ENCODE measurements at places on chromosomes 6 and 20. TPM values are rescaled to one million over a fixed set of nuclear protein-coding genes. Genes with fewer than 3 reads are reported as not detected.
A peak's percentile ranks its signal among the peaks of the same experiment; 100 is the strongest.

ECT2L gene
- total RNA-seq, result under 0.01 TPM

CNKSR3 gene
- 11.7 TPM for total RNA-seq

MROH8 gene
- 0.49 TPM for total RNA-seq

TSBP1 gene
- not detected for total RNA-seq

MEP1A gene
- not detected for total RNA-seq

C6orf132 gene
- 1.4 TPM for total RNA-seq

MLIP gene
- total RNA-seq, result not detected

THEMIS gene
- under 0.01 TPM for total RNA-seq

SGK2 gene
- total RNA-seq, result 0.09 TPM

ESF1 gene
- 55.8 TPM for total RNA-seq

DNA sequence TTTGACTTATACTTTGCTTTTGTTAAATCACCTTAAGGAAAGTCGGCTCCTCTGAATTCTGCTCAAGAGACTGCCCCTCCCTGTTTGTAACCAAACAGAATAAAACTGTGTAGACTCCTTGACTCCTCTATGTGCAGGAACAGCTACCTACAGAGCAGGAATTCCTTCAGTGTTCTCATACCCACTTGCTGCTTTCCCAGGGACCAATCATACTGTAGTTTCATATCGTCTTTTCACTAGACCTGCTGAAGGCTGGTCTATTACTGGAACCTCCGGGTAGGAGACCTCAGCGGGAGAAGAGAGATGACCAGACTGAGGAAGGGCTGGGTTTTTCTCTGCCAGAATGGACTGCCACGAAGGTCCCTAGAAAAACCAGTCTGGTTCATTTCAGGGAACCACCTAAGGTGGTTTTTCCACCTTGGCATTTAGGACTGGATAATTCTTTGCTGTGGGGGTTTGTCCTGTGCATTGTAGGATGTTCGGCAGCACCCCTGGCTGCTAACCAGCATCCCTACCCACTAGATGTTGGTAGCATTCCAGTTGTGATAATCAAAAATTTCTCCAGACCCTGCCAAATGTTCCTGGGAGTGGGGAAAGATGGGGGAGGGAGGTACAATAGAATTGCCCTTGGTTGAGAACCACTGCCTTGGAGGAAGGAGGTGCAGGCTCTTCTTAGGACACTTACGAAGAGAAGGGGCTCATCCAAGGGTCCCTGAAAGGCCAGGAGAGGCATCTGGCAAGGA lies 80.5 kb downstream of the DNAAF9 start:
- DNase-seq, result peak; percentile 19

DNA sequence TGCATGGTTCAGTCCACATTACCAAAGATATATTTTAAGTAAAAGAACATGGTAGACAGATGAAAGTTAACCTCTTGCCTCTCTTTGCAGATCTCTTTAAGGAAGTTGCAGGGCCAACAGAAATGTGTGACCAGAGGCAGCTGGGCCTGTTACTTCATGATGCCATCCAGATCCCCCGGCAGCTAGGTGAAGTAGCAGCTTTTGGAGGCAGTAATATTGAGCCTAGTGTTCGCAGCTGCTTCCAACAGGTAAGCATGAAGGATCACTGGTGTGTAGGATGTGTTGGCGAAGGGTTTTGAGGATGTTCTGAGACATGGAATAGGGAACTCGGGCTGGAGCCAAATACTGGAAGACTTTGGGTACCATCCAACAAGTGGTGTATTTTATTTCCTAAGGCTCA lies 508.6 kb downstream of the UTRN start:
- no peak for DNase-seq

- no peak for DNase-seq
Observed at GRCh38 chr6:138017166-138017757, 90.0 kb downstream of the PERP start.

- DNase-seq, result peak; percentile 34
Observed at GRCh38 chr6:112163295-112164257, 76.2 kb downstream of the FAM229B start.

DNA sequence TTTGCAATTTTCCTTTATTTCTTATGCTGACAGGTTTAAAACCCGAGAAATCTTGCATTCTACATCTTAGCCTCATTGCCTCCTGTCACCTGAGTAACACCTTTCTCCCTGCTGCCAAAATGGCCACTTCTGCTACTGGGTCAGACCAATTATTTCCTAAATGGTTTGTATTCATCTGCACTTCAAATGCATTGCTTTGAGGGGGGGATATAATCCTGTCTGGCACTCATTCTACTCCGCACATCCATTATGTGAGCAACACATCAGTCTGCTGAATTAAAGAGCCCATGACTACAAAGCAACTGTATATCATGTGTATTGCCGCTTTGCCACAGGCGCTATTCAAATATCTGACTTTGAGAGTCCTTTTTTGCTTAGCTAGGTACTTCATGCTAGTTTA lies 141.6 kb upstream of the TSHZ2 start:
- DNase-seq, result no peak

DNA sequence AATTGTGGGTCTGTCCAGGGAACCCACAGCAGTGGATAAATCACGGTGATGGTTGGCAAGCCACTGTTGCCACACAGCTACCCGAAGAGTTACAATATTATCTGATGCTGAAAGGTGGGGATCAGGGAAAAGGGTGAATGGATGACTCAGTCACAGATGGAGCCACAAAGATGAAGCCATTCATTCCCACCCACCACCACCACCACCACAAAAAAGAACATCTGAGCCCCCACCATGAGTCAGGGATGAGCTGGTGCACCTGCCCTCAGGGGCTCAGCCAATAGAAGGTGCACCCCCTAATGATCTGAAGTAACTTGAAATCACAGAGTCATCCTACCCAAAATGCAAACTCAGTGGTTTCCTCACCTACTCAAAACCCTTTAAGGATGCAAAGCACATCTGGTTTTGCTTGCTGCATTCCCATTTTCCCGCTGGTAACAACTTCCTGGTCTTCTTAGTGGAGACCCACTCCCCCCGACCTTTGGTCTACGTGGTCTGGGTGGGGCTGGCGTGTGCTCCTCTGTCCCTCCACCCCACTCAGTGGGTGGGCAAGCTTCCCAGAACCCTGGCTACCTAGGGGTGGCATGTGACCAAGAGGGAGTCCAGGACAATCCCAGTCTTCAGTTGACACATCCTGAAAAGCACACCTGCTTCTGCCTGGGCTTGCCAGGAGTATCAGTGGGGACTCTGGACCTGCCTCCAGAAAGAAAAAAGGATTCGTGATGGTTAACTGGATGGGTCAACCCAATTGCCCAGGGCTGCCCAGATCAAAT lies 125.5 kb downstream of the ANKRD60 start:
- DNase-seq, result no peak

DNA sequence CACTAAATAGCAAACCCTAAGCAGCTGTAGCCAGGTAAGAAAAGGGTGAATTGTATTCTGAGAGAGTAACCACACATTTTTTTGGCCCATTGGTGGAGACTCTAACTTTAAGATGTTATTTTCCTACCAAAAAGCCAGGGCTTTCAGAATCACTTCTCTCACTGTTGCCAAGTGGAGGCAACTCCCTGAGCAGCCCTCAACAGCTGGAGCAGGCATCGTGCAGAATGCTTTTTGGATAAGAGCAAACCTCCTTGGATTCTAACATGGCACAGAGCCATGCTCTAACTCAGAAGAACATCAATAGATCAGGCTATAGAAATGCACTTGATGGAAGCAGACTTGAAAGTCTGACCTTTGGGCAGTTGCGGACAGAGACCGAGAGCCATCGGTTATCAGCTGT lies 722.2 kb upstream of the CHD6 start:
- DNase-seq, result no peak

DNA sequence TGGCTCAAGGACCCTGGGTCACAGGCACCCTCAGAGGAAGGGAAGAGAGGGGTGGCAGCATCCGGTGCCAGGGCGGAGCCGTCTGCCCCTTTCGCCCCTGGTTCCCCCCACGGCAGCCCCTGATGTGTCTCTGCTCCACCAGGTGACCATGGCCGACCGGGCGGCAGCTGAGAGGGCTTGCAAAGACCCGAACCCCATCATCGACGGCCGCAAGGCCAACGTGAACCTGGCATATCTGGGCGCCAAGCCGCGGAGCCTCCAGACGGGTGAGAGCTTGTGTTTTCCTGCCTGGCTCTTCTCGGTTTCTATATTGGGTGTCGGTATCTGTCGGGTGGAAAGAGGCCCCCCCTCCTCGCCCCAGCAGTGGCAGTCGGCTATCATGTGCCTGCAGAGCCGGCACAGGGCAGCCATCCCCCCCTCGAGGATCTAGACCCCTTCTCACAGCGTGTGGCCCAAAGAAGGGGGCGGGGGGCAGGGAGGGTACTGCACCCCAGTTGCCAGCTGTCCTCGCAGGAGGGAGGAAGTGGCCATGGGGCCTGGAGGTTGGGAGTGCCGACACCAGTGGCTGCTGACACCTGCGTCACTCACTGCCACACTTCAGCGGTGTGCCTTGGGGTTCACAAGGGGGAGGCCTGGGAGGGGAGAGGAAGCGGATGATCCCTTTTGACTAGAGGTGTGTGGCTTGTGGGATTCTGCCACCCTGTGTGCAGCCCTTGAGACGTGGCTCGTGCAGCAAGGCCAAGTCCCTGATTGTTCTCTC lies 1.5 kb downstream of the RBM38 start:
- DNase-seq, result no peak

DNA sequence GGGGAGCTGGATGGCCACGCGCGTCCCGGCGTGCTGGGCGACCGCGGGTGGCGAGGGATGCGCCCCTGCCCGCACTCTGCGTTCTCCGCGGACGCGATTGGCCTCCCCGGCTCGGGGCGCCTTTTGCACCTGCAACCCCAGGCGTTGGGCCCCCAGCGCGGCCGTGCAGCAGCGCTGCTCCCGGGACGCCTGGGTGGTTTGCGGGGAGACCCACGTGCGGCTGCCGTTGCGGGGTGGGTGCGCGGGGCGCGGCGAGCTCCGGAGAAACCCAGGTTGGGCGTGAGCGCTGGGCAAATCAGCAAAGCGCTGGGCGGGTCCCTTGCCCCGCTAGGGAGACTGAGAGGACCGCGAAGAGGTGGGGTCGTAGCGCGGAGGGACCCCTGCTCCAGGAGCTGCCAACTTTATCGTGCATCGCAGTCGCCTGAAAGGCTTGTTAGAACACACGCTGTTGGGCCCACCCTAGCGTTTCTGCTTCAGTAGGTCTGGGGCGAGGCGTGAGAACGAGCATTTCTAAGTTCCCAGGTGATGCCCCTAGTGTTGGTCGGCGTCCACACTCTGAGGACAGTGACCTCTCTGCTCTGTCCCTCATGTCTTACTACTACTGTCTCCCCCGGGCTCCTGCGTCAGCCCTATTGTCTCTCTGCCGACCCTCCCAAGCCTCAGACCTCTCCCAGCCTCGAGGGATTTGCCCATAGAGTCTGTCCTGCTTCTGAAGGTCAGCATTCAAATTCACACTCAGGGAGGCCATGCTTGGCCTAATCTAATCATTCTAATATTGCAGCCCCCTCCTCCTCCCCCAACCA lies 538 bp upstream of the ZFP64 start:
- peak; percentile 11 for DNase-seq

DNA sequence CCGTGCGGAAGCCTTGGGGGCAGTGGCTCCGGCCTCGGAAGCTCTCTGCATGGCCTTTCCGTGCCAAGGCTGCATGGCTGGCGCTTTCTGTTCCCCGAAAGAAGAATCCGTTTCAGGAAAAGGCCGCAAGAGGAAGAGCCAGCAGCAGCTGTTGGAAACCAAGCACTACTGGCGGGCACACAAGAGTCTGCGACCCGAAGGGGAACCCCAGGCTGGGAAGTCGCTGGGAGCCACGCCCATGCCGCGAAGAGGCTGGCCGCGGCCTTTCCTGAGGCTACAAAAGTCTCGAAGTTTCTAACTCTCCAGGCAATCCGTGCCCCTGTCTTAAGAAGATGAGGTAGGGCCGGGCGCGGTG lies at the start of gene CGAS:
TSS of gene CGAS (minus strand) at position 191 of the 355 bp plus-strand sequence. CDS start at position 75, 116 bp downstream.
- peak; percentile 68 for DNase-seq

DNA sequence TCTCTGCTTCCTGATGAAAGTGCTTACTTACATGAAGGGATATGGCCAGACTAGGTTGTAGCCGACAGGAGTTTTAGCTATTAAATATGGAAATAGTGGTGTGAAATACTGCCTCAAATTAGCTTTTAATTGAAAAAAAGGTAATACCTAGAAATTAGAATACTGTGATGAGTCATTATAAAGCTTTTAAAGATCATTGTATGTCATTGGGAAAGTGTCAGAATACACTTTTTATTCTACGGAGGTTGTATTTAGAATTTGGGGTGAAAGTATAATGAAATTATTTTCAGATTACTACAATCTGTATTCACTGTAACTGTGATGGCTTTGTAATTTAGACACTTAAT lies 2.2 kb downstream of the LOC128125822 start:
- DNase-seq, result no peak

DNA sequence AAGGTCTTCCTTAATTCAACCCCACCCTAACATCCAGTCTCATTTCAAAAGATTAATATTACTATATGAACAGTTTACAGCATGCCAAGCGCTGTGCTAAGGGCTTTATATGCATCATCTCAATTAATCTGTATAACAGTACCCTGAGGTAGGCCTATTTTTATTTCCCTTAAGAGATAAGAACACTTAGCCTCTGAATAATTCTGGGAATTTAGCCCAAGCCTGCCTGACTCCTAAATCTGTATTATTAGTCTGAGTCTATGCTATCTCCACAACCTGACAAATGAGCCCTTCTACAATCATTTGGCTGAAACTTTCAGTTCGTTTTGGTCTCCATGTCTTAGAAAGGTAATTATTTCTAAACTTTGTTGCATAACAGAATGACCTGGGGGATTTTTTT lies 77.7 kb upstream of the SAMD5 start:
- no peak for DNase-seq

DNA sequence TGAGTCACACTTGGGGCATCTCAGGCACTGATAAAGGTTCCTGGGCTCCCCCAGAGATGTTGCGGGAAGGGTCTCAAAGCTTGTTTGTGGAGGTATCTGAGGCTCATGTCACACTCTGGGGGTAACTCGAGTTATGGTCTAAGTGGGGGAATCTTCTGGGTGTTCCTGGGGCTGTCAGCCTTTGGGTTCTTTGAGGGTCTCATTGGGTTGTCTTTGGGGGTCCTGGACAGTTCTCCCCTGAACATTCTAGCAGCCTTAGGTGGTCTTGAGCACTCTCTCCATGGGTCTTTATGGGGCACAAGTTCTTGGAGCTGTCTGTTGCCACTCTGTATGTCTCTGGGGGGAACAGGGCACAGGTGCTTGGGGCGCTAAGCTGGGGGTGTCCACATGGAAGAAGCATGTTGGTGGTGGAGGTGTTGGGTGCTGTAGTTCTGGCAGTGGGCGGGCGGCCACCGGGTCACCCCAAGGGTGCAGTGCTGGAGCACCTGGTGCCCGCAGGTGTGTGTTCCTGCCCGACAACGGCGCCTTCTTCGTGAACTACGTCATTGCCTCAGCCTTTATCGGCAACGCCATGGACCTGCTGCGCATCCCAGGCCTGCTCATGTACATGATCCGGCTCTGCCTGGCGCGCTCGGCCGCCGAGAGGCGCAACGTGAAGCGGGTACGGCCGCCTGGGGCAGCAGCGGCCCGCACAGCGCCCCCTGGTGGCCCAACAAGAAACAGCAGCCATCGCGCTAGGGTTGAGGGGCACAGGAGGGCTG lies 7.1 kb upstream of the CAPN11 start:
- peak; percentile 58 for DNase-seq

- no peak for DNase-seq
Observed at GRCh38 chr6:125132058-125132457, 21.5 kb upstream of the TPD52L1 start.

GRCh38 chr6:165266621-165267020 lies 42.8 kb downstream of the C6orf118 start:
- no peak for DNase-seq
